ENCODE measurements at places on chromosomes 5 and 9.

DNA sequence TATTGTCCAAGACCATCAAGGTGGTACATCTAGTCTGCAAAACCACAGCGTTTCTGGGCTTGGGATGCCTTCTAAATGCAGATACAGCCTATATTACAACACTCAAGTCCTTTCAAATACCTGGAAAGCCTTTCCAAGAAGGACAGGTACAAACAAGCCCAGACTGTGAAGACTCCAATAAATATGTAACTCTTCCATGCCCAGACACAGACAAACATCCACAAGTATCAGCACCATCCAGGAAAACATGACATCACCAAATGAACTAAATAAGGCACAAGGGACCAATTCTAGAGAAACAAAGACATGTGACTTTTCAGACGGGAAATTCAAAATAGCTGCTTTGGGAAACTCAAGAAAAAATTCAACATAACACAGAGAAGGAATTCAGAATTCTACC lies 152.7 kb upstream of the POC5 start:
- no peaks in the 10 kb centered on the region for H3K4me1 ChIP-seq
- no peak overlapping the region for H3K27ac ChIP-seq
- H3K27me3 ChIP-seq = no peaks in the 10 kb centered on the region
- H3K36me3 ChIP-seq = no peaks in the 10 kb centered on the region
- DNase-seq = no peak
- H3K4me3 ChIP-seq = no peak overlapping the region

DNA sequence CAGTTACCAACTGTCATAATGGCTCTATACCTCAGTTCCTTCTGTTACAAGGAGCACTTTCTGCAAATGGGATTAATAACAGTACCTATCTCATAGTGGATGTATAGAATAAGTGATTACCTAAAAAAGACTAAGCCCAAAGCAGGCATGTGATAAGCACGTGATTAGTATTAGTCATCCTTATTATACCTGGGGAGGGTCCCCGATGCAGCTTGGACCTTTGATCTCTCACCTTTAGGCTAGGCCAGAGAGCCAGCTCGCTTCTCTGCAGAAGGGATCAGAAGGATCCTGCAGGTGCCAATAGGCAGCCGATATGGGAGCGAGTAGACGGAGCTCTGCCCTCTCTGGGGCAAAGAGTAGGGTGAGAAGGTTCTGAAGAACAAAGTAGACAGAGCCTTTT lies 4.0 kb downstream of the JADE2 start:
- peak overlapping the region; percentile 39 for H3K27ac ChIP-seq
- no peaks in the 10 kb centered on the region for H3K27me3 ChIP-seq
- peaks cover 13% of the 10 kb centered on the region for H3K36me3 ChIP-seq
- DNase-seq = no peak
- peaks cover 54% of the 10 kb centered on the region for H3K4me1 ChIP-seq

DNA sequence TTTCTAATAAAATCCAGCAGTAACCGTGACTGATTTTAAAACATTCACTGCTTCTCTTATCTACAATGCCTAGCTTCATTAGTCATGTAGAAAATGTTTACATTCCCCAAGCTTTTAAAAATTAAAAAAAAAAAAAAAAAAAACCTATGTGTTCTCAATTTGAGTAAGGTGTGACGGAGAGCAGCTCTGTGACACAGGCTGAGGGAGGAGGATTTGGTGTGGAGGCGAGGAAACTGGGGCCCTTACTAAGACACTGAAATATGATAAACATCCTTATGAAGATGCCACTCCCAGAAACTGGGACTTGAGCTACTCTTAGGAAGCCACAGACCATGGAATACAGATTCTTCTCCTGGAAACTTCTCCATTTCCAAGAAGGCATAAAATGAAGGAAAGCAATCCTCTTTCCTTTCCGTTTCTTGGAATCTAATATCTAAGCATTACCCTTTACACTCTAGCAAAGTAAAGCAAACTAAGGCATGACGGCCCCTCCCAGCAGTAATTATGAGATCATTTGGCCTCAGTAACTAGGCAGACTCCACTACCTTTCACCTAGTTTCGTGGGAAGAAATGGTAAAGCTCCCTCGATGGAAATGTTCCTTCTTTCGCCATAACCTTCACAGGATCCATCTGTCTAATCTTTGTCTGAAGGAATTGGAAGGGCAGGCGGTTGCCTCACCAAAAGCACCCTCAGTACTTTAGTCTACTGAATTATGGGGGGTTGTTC lies 23.5 kb downstream of the GRAMD2B start:
- H3K4me3 ChIP-seq = no peak overlapping the region
- no peak overlapping the region for H3K27ac ChIP-seq
- DNase-seq = no peak
- H3K4me1 ChIP-seq = peaks cover 8% of the 10 kb centered on the region

GRCh38 chr5:40853632-40854192 lies 12.5 kb downstream of the CARD6 start:
- no peaks in the 10 kb centered on the region for H3K36me3 ChIP-seq
- no peaks in the 10 kb centered on the region for H3K4me1 ChIP-seq
- no peak overlapping the region for H3K4me3 ChIP-seq
- no peaks in the 10 kb centered on the region for H3K27me3 ChIP-seq
- no peak for DNase-seq

GRCh38 chr5:123456242-123456641 lies 33.0 kb upstream of the CEP120 start:
- no peak overlapping the region for H3K4me3 ChIP-seq
- no peak overlapping the region for H3K27ac ChIP-seq
- DNase-seq = no peak
- no peaks in the 10 kb centered on the region for H3K4me1 ChIP-seq
- H3K27me3 ChIP-seq = no peaks in the 10 kb centered on the region

DNA sequence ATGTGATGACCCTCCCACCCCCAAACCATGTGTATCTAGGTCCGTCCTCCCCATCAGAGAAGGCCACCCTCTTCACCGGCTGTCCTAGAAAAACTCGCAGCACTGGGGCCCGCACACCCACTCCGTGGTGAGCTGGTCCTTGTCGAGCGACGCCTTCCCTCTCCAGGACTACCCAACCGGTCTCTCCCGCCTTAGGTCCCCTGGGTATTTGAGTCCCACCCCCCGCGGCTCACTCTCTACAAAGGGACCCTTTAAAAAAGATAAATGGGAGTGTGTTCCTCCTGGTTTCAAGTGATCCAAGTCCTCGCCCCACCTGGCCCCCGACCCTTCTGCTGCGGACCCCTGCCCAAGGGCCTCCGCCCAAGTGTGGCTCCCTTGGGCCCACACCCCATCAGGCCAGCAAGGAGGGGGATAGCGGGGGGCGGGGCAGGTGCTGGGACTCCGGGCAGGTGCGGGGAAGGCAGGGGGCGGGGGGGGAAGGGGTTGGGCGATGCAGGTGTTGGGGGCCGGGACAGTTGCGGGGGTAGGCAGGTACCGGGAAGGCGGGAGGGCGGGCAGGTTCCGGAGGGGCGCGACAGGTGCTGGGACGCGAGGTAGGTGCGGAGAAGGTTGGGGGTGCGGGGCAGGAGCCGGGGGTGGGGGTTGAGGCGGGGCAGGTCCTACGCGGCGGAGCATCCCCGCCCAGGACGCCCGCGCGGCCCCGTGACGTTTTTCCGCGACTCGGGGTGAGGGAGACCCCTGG lies 970 bp upstream of the ARRDC1 start:
- no peak overlapping the region for H3K27ac ChIP-seq
- no peaks in the 10 kb centered on the region for H3K27me3 ChIP-seq
- H3K4me1 ChIP-seq = peaks cover 17% of the 10 kb centered on the region
- no peaks in the 10 kb centered on the region for H3K36me3 ChIP-seq

GRCh38 chr9:136047076-136047774 lies 47.9 kb downstream of the NACC2 start:
- H3K36me3 ChIP-seq = peaks cover 10% of the 10 kb centered on the region
- H3K4me3 ChIP-seq = no peak overlapping the region
- H3K27ac ChIP-seq = no peak overlapping the region
- H3K4me1 ChIP-seq = peaks cover 10% of the 10 kb centered on the region

- H3K27me3 ChIP-seq = no peaks in the 10 kb centered on the region
- no peaks in the 10 kb centered on the region for H3K36me3 ChIP-seq
- peak within 1 kb of the TSS; percentile 88 for H3K4me3 ChIP-seq
- peak; percentile 26 for DNase-seq
Observed at GRCh38 chr5:132777209-132778069, at the start of gene SEPTIN8. Gene SEPTIN8 (minus strand): TSS chr5:132777239. CDS start chr5:132777137, 102 bp downstream.

DNA sequence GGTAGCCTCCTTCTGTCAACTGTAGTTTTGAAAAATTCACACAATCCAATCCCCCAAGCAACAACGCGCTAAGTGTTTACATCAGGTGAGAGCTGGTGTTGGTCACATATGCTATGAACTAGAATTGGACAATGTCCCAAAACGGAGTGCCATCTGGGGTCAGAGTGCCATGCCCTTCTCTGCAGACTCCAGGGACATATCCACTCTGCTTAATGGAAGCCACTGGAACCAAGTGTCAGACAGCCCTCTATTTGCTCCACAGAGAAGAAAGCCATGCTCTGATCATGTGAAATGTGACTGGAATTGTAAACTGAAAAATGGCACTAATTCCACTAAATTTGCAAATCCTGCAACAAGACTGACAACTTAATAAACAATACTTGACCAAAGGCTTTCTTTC lies 12.2 kb downstream of the ABCA1 start:
- no peak overlapping the region for H3K27ac ChIP-seq
- no peak for DNase-seq
- H3K4me1 ChIP-seq = no peaks in the 10 kb centered on the region
- no peaks in the 10 kb centered on the region for H3K27me3 ChIP-seq
- no peaks in the 10 kb centered on the region for H3K36me3 ChIP-seq

DNA sequence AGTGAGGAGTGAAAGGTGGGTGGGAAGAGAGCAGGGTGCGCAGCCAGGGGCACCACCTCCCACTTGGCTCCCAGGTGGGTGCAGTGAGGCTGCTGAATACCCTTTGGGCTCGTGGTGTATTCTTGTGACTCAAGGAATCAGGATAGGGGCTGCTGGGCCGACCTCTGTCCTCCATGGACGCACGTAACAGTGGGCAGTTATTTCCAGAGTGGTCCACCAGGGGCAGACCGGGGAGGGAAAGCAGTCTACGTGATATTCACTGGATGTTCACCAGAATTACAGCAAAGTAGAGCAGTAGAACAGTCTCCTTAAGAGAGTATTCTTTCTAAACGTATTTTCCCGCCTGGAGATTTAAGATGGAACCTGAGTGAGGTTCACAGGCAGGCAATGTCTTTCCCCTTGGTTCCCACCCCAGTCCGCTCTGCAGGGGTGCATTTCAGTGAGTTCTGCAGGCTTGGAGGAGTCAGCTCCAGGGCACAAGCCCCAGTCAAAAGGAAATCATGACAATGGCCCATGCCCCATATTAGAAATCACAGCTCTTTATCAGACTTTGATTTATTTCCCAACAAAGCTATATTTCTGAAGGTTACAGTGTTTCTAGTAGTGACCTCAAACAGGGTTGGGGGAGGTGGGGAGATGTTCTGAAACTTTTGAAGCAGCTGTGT lies 88.7 kb downstream of the SYK start:
- H3K36me3 ChIP-seq = no peaks in the 10 kb centered on the region
- no peaks in the 10 kb centered on the region for H3K4me1 ChIP-seq
- no peak for DNase-seq
- no peak overlapping the region for H3K4me3 ChIP-seq

DNA sequence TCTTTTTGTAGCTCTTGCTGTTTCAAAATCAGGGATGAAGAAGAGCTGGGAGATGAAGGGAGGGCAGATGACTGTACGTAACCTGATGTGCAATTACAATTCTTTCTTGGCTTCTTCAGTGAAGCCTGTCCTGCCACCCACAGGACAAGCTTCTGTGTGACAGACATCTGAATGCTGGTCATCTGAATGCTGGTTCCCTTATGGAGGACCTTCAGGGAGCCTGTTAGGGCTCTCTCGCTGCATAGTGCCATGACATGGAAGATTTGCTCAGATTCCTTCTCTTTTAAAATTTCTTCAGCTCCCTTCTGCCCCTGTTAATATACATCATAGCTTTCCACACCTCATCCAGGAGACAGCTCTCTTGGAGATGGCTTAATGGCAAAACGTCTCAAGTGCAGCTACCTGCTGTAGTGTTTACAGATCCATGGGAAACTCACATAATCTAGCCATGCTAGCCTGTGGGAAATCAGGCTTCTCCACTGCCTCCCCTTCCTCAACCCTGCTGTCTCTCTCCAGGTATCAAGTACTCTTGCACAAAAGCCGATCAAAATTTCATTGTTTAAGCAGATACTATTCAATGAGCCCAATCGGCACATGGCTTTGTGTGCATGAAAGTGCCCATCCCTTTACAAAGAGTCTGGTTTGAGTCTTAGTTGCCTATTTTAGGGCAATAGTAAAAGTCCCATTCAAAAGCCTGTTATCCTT lies 134.6 kb downstream of the RAB3C start:
- H3K4me1 ChIP-seq = no peaks in the 10 kb centered on the region
- no peak overlapping the region for H3K27ac ChIP-seq
- no peak for DNase-seq
- no peak overlapping the region for H3K4me3 ChIP-seq

GRCh38 chr5:170483701-170484458 lies 19.9 kb upstream of the KCNIP1 start:
- no peak overlapping the region for H3K4me3 ChIP-seq
- H3K27me3 ChIP-seq = no peaks in the 10 kb centered on the region
- no peak overlapping the region for H3K27ac ChIP-seq
- no peaks in the 10 kb centered on the region for H3K36me3 ChIP-seq
- no peaks in the 10 kb centered on the region for H3K4me1 ChIP-seq

- H3K4me1 ChIP-seq = peaks cover 18% of the 10 kb centered on the region
- H3K27ac ChIP-seq = no peak overlapping the region
- peaks cover 44% of the 10 kb centered on the region for H3K27me3 ChIP-seq
- H3K4me3 ChIP-seq = no peak overlapping the region
- H3K36me3 ChIP-seq = no peaks in the 10 kb centered on the region
Observed at GRCh38 chr9:122222791-122223190, 6.0 kb downstream of the LHX6 start.

DNA sequence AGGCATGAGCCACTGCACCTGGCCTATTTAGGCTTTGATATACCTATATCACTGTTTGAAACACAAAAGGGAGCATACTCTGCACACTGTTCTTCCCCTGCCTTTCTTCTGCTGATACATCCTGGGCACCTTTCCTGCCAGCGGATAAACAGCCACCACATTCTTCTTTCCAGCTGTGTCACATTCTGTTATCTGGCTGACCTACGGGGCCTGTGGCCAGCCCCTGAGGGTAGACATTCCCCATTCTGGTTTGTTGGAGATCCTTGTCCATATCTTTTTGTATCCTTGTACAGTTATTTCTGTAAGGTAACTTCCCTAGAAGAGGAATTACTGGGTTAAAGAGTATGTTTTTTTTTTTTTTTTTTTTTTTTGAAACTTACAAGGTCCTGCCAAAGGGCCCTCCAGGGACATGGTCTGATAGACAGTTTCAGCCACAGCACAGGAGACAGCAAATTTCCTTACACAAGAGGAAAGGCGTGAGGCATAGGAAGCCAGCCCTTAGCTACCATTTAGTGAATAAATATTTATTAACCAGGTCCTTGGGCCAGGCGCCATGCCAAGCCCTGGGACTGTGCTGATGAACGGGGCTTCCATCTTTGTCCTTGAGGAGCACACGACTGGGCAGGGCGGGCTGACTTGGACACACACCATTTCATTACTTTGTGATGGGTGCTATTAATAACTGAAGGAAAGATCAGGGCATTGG lies 57.8 kb downstream of the ERGIC1 start:
- H3K27ac ChIP-seq = no peak overlapping the region
- H3K4me3 ChIP-seq = no peak overlapping the region
- no peaks in the 10 kb centered on the region for H3K27me3 ChIP-seq
- H3K36me3 ChIP-seq = peaks cover 4% of the 10 kb centered on the region
- DNase-seq = no peak
